ENCODE measurements at places on chromosomes 1 and 21.

DNA sequence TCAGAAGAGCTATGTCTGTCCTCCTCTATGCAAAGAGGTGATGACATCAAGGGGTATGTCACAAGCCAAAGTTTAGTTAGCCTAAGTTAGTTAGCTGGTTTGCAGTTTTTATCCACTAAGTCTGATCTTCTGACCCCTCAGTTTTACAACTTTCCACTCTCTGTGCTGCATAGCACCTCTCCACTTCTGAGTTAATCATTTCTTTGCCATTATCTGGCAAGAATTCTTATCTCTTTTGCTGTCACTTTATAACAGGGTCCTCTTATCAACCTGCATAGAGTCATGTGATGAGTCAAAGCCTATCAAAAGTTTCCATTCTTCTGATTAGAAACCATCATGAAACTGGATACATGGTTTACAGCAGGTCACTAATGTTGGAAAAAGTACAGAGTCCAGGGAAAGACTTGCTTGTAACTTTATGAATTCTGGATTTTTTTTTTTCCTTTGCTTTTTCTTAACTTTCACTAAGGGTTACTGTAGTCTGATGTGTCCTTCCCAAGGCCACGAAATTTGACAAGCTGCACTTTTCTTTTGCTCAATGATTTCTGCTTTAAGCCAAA is at the start of gene NR5A2:
TSS of gene NR5A2 (plus strand) at position 447 of the 560 bp plus-strand sequence. CDS start 138 bp downstream, outside the sequence.
- DNase-seq: no peak

GRCh38 chr1:167492481-167492910 is 25.8 kb downstream of the CD247 start:
- no peak for DNase-seq

DNA sequence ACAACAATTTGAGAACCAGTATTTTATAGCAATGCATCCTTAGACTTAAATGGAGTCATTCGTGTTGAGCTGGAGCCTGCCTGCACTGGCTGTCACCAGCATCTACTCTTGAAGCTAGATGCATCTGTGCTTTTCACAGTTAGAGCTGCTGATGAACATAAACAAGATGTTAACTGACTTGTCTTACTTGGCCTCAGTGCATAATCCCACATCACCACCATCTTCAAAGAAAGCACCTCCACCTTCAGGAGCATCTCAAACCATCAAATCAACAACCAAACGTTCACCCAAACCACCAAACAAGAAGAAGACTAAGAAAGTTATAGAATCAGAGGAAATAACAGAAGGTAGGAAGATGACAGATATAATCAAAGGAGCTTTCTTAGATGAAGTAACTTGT is 71.1 kb downstream of the TPR start:
- DNase-seq: no peak

DNA sequence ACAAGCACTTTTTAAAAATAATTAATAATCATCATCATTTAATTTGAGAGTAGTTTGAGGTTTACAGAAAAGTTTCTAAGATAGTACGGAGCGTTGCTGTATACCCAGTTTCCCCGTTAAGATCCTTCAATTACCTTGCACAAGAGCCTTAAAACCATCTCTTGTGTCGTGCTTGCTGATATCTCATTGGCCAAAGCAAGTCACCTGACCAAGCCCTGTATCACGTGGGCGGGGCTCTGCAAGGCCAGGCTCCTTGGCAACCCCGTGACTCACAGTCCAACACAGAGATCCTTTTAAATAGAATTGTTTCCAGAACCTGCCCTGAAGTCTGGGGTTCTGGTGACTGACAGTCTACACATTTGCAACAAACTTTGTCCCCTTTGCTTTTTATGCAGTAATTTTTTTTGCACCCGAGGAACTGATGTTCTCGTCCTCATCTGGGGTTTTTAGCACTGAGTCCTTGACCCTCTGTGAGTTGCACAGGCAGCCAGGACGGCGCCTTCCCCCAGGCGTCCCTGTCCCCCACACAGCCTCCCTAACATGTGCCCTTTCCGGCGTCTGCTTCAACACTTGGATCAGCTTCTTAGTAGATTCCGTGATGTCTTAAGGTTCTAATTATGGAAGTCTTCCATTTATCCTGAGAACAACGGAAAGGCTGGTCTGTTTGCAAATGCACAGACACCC is 183.3 kb upstream of the TMEM51 start:
- DNase-seq: no peak

- DNase-seq: no peak
Measured at GRCh38 chr1:67646145-67647035, 38.6 kb upstream of the GADD45A start.

DNA sequence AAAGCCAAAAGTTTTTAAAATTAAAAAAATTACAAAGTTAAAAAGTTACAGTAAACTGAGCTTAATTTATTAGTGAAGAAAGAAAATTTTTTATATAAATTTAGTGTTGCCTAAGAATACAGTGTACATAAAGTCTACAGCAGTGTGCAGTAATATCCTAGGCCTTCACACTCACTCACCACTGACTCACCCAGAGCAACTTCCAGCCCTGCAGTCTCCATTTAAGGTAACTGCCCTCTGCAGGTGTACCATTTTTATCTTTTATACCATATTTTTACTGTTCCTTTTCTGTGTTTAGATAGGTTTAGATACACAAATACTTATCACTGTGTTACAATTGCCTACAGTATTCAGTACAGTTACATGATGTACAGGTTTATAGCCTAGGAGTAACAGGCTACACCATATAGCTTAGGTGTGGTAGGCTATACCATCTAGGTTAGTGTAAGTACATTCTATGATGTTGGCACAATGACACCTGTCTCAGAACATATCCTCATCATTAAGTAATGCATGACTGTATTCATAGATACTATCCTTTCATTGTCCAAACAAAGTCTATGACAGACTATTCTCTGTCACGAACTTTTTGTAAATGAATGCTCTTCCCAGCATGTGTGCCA is 78.6 kb upstream of the PBX1 start:
- DNase-seq: no peak

DNA sequence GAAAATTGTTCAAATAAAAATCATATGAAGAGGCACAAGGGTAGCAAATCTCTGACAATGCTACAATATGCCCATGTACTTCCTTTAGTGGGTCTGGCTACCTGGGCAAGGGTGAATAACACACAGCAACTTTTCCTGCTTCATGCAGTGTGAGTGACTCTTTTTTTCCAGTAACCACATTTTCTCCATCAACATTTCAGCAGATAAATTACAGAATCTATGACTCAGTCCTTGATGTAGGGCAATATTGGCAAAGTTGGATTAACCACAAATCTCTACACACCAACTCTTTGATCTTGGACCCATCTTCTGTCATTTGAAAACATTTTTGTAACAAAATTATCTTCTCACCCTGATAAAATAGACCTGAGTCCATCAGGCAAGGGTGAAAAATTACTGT is 31.7 kb downstream of the ERICH3 start:
- no peak for DNase-seq

GRCh38 chr1:160499631-160500030 is 23.4 kb downstream of the SLAMF6 start:
- DNase-seq: no peak

GRCh38 chr1:43706598-43707189 is 642 bp upstream of the ST3GAL3 start:
- DNase-seq: no peak

DNA sequence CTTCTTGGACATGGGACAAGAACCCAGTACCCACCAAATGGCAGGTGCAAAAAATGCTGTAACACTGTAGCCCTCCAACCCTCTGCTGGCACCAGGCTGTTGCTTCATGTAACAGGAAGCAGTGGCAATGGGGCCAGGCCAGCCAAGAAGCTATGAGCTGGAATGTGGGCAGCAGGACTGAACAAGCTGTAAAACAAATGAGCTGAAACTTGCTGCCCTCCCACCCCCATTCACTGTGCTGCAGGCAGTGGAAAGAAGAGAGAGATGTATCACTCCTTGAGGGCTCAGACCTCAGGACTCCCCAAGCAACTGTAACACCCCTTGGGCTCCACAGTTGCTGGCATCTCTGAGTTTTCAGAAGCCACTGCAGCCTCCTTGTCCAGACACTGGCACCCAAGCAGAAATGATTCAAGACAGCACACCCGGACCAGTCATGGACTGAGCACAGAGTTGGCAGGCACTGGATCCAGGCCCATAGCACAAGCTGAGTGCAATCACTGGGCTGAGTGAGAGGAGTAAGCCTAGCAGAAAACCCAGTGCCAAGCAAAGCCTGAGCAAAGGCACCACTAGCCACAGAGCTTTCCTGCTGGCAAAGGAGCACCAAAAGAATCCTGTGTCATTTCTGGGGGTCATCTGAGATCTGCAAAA is 321.4 kb upstream of the CXADR start:
- DNase-seq: no peak

DNA sequence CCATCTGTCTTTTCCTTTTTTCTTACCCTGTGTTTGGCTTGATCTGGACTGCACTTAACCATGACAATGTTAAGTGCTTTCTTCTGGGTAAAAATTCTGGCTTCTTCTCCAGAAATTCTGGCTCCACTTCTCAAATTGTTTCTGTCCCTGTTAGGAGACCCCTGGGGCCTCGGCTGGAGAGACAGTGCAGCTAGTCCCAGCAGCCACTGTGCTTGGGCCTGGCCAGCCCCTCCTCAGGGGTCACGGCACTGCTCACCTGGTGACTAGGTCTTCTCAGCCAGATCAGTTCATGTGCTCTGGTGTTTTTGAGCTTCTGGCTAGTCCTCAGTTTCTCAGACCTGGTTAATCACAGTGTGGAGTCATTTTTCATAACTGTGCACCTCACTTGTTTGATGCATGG is 72.4 kb downstream of the ADARB1 start:
- DNase-seq: no peak

- DNase-seq: no peak
Measured at GRCh38 chr1:76006234-76006633, 68.3 kb upstream of the ST6GALNAC3 start.

DNA sequence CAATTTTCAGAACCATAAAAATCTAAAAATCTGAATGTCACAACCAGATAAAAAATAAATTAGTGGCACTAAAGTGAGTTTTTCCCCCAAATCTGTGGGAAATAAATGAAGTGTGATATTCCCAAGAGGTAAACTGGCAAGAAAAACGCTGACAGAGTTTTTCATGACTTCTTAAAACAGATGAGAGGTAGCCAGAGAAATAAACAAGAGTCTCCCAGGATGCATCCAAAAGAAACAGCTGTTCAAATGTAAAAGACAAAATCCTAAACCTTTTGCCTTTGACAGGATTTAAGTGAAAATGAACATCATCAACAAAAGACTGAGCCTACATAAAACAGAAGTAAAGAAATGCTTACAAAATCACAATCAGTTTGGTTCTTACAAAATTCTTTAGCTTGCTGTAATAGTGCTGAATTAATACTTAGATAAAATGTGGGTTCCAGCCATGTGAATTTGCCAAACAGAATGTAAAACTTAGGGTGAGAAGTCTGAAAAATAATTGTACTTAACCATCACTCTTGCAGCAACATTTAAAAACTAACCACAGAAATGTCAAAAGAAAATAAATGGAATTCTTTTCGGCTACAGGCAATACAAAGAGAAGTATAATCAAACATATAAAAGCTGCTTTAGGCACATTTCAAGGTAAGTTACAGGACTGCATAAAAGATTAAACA is 133.6 kb downstream of the EIF4G3 start:
- DNase-seq: no peak

- DNase-seq: no peak
Measured at GRCh38 chr1:214404571-214405213, 123.7 kb downstream of the SMYD2 start.

DNA sequence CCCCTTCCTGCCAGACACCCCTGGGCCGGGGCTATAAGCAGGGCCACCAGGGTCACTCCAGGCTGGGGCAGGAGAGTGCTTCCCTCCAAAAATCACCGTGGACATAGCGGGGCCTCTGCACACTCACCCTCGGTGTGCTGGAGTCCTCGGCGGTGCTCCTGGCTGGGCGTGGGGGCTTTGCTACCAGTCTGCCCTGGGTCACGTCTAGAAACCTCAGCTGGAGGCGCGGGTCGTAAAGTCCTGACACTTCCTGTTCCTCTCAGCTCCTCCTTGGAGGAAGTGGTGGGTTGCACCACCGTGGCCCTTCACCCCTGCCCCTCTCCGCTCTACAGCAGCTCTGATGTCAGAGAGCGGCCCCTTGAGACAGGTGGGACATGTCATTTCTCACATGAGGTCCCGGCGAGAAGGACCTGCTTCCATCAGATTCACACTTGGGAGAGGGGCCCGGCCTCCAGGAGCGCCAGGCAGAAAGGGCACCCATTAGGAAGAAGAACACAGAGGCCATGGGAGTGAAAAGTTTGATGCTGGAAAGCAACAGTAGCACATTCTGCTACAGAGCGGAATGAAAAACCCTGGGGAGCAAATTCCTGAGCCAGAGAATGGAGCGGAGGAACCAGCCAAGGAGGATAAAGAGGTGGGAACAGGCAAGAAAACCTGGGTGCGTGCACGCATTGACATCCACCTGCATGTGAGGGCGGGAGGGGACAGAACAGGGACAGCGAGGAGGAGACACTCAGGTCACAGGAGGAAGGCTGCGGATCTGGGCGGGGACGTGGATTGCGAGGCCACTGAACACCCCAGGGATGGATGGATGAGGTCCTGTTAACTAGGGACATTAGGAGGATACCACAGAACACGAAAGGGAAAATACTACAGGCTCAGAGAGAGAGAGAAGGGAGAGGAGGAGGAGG is at the start of gene ITGB2:
TSS of gene ITGB2 (minus strand) at position 206 of the 911 bp plus-strand sequence. CDS start 10,117 bp downstream, outside the sequence.
- DNase-seq: no peak

GRCh38 chr1:114112775-114113174 is 40.9 kb downstream of the SYT6 start:
- DNase-seq: no peak

GRCh38 chr1:66273656-66274055 is 260.3 kb upstream of the SGIP1 start:
- no peak for DNase-seq

DNA sequence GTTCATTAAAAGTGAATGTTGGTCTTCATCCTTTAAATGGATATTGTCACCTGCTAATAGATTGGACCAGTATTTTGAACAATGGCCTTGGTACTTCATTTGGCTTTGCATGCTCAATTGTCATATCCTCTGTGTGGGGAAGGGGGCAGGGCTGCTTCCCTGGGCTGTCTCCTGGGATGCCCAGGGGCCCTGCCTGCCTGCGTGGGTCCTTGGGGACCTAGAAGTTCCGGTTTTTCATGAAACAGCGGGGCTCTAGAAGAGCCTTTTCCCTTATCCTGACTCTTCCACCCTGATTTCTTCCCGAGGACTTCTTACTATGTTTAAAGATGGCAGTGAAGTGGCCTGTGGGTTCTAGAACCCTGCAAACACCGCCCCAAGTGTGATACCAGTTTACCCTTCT is 97.5 kb downstream of the DISC1 start:
- no peak for DNase-seq

DNA sequence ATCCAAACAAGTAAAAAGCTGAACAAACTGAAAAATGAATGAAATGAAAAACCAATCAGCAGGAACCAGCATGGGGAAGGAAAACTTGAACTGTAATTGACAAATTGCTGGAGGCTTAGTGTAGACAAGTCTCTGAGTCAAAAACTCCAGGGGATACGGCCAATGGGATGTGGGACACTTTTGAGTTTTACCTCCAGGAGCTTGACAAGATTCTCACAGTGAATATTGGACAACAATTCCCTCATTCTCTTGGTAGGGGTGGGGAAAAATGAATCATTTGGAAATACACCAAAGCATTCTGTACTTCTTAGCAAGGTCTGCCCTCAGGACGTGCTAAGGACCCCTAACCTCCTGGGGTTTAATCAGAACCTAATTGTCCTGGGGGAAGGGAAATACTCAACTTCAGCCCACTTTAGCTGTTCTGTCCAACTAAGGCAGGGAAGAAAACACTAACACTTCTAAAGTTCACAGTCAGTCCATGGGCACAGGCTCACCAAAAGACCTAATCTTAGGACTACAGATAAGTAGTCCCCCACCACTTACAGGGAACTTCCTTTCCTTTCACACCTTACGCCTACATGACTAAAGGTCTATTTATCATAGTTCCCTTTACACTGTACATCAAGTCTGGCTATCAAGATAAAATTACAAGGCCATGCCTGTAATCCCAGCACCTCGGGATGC is 60.7 kb upstream of the CDC42BPA start:
- DNase-seq: no peak

All from esophagus squamous epithelium (tissue), 5 donors.